Vagina (tissue), 2 donors: ENCODE measurements at places on chromosomes 4 and X.

- no peak for DNase-seq
Observed at GRCh38 chrX:65635822-65636221, 31.6 kb upstream of the MSN start.

- DNase-seq = no peak
Observed at GRCh38 chr4:98602270-98602669, 56.1 kb downstream of the TSPAN5 start.

GRCh38 chr4:152102436-152103000 is 341.7 kb upstream of the GATB start:
- DNase-seq = no peak

DNA sequence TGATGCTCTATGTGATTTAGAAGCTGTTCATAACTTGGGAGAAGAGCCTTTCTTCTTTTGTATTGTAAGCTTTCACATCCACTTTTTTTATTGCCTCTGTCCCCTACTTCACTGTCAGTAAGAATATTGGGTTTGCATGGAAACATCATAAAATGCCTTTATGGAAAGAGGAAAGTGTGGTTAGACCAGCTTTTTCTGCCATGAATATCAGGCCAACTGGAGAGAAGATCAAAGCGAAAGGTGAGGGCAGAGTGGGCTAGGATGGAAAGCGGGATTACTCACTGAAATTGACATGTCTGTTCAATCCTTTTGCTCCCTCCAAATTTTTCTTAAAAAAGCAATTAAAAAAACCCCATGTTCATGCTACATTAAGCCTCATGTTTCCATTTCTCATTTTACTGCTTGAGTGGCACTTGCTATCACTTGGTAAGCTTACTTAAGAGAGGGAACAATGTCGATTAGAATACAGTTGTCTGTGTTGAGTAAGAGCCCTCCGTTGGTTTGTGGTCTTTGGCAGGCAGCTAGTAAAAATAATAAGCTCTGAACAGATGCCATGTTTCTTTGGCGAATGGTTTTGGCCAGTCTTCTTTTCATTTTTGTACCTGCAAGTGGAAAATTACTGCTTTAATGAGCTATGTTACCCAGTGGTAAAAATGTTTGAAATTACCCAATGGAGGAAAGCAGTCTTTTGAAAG is 35.9 kb downstream of the SUPT20HL1 start:
- DNase-seq = no peak

DNA sequence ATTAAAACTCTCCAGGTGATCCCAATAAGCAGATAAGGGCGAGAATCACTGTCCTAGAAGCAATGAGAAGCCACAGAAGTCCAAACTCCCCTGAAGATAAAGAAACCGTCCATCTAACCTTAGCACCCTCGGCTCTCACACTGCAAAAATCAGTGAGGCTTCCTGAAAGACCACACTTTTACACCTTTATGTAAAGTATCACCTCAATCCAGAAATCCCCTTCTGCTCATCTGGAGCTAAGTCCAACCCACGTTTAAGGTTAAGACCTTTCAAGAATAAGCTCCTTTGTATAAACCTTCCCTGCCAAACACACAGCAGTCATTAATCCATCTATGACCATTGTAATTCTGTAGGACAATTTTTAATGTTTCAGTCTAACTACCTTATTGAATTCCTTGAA is 41.7 kb downstream of the LIN54 start:
- no peak for DNase-seq
